ENCODE measurements at places on chromosomes 4 and X.
A peak's percentile ranks its signal among the peaks of the same experiment; 100 is the strongest.

DNA sequence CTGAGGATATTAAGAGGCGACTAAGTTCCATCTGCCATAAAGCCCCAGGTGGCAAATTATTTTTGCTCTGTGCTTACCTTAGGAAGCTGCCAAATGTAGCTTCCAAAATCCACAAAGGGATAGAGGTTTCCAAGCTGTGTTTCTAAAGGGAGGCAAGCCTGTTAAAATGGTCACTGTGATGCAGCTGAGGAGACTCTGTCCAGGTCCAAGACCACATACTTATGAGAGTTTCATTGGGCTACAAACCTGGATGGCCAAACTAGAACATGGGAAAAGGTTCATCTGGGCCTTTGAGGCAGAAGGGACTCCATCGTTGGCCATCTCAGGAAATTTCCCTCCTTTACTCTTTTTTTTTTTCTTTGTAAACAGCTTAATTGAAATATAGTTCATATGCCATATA, 306.9 kb upstream of the FGF13 start:
- no peak for DNase-seq

GRCh38 chrX:104669063-104669462, 103.1 kb downstream of the IL1RAPL2 start:
- no peak for DNase-seq

- DNase-seq = no peak
Measured at GRCh38 chrX:15206306-15206705, 63.6 kb downstream of the ASB9 start.

DNA sequence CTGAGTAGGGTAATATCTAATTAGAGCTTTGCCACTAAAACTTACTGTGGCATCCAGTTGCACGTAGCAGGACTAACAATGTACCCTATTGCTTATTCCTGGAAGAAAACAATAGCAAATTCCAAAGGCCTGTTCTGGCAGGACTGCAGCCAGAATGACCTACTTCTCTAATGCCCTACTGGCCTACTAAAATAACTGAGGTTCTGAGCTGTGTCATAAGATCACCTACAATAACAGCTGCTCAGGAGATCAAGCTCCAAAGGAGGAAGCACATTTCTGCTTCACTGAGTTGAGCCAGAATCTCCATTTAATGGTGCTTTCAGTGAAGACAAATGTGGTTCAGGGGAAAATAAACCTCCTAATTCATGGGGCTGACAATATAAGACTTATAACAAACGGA, 42.2 kb upstream of the CXCL8 start:
- no peak for DNase-seq

DNA sequence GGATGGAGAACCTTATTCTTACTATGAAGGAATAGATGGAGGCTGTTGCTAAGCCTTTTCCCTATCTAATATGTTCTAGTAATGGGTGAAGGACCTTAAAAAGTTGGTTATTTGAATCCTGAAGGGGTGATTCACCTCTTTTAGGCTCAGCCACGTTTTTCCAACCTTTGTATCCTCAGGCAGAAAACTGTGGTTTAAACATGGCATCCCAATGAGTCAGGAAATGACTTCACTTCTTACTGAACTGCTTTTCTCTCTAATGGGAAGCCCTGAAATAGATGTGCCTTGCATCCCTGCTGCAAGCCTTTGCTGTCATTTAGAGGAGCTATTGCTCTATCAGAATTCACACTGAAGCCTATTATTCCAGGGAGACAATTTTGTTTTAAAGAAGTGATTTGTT, 191.0 kb upstream of the ARX start:
- no peak for DNase-seq

DNA sequence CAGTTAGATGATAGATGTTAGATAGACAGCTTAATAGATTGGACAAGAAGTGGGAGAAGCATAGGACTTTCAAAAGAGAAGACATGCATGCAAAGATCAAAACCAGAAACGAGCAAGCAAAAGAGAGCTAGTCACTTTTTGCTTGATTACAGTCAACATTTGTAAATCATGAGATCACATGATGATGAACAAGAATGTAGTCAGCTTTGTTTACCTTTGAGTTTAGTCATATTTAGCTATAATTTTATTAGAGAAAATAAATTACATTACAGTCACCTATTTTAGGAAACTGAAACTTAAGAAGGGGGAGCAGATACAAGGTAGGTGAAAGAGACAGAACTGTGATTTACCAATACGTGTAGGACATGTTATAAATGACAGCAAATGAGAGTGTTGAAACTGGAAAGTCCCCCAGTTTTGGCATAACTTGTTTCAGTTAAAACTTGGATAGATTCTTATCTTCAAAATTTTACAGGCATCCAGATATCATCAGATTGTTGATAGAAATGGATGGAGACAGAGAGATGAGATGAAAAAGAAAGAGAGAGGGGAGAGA, 1083.1 kb upstream of the PCDH10 start:
- DNase-seq = no peak

DNA sequence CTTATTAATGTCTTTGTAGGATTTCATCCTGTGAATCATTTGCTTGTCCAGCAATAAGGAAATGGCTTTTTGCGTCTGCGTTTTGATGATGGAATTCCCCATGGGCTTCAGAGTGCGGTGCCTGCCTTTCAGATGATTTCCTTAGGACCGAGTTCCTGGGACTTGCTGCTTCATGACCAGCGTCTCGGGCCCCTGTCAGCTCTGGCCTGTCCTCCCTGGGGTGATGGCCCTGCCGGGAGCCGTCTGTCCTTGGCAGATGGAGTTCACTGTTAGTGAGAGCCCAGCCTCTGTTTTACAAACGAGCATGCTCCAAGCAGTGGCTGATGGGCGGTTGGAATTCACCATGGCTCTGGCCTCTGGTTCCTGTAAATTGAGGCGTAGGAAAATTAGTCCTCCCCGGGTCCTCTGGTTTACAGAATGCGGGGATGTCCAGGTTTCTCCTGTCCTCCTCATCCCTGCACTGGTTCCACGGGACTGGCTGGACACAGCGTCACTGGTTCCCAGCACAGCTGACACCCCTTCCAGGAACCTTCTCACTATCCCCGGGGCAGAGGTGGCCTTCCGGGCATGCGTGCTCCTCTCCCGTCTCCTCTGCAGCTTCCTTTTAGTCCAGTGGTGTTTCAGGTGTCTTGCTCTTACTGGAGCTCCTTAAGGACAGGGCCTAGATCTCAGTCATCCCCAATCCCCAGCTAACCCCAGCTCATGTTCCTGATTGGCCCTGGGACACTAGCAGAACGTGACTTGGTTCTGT, 34.9 kb downstream of the TBC1D14 start:
- DNase-seq = no peak

- no peak for DNase-seq
Measured at GRCh38 chr4:95505151-95505550, 43.6 kb downstream of the UNC5C start.

DNA sequence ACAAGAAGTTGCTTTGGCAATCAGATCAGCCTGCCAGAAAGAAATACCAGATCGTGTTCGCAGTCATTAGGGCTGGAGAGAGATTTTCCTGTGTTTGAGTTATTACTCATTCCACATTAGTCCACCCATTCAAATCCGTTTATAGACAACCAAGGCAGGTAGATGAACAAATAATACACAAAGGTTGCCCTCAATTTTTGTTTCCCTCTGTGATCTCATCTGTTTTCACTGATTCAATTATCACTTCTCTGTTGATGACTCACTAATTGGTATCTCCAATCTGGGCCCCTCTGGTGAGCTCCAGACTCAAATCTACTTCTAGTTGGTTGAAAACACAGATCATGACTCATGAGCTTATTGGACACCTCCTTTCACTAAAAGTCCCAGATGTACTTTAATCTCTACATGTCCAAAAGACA, 54.5 kb downstream of the CHM start:
- DNase-seq = no peak

GRCh38 chr4:115575851-115576250, 462.4 kb upstream of the NDST4 start:
- no peak for DNase-seq

DNA sequence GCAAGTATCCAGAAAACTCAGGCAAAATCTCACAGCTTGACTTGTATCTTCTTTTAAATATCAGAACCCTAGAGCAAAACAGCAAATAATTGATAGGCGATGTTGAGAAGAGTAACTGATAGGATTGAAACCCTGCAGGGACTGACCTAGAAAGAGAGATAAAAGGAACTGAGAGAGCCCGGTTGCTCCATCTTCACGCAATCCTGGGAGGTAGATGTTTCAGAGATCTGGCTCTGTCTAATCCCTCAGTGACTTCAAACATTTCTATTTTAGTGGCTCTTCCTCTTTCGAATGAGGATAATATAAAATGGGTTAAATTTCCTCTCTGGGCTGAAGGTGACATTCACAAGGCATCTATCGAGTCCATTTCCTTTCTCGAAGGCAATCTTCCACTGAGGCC, 39.3 kb upstream of the RPL34 start:
- no peak for DNase-seq

DNA sequence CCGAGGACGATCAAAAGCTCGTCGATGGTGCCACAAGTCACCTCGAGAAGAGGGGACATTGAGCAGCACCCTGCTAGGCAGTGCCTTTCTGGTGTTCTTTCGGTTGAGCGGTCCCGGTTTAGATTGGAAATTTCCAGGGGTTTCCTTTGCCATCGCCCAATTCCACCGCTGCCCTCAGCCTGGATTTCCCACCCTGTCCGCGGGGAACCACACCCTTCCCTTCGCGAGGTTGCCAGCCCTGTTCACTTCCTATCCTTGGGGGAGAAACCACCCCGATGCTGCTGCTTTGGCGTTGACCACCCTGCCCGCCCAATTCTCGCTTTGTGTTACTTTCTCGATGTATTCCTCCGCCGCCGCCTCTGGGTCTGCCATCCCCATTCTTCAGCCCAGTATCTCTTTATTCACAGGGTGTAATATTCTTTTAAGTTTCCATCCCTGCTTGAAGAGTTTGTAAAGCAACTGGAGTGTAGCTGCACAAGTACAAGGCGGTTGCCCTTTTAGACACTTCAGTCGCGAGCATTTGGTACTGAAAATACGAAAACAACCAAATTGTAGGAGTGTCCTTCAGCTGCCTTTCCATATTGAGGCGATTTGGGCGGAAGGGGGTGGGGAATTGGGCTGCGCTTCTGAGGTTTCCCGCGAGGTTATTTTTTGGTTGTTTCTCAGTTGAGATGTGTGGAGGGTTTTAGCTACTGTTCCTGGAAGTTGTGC, 1.1 kb downstream of the OGT start:
- peak; percentile 3 for DNase-seq

DNA sequence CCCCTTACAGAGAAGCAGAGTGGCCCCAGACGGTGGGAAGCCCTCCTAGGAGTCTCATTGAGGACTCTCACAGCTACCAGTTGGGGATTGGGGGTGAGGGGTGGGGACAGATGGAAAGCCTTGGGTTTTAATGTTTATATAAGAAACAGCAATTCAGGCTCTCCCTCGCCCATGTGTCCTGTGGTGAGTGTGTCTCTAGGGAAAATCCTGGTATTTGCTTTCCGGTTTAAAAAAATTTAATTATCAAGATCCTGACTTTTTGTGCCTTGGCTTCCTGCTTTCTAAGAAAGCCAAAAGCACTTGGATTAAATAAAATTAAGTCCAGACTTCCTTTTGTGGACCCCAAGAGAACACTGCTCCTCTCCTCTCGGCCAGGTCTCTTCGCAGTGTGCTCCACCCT, 93.8 kb downstream of the SOWAHB start:
- DNase-seq = no peak

GRCh38 chrX:110722135-110722534, 73.5 kb downstream of the CHRDL1 start:
- DNase-seq = no peak

DNA sequence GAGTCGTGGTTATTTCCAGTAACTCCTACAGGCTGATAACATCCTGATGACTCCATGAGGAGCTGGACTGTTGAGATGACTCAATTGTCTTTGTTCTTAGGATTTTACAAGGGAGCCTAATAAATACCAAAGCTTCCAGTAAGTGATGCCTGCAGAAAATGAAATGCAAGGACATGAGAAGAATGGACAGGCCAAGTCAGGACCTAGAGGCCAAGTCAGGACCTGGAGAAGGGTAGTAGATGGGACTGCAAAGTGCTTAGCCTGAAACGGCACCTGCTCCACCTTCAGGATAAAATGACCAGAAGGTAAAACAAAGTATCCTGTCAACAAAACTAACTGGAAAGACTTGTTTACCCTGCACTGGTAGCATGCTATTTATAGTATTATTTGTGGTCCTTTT, 6.4 kb upstream of the SLC10A6 start:
- DNase-seq = no peak

DNA sequence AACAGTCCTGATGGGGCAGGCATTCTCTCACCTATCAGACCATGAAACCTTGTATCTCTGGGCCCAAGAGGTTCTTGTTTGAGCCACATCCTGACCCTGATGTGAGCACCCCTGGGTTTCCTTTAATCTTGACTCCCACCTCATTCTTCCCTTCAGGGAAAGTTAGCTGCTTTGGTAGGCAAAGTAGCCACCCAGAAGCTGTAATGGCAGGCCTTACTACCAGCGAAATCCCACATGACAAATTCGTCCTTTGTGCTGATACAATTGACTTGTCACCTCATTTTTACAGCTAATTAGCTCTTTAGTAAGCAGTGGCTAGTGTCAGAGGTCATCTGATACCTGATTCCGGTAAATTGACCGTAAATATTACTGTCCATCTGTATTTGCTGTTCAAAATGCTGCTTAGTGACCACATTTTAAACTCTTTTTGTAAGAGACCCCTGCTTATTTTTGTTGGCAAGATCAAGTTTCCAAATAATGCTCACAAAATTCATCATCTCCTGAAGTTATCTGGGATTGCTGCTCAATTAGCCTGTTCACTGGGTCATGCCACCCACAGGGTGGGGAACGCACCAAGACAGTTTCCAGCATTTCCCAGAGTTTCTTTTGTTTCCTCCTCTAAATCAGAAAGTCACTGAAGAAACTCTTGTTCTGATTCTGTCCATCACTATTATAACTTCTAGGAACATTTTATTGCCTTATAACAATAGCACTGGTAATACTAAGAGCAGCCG, 329.7 kb downstream of the GPAT3 start:
- no peak for DNase-seq

DNA sequence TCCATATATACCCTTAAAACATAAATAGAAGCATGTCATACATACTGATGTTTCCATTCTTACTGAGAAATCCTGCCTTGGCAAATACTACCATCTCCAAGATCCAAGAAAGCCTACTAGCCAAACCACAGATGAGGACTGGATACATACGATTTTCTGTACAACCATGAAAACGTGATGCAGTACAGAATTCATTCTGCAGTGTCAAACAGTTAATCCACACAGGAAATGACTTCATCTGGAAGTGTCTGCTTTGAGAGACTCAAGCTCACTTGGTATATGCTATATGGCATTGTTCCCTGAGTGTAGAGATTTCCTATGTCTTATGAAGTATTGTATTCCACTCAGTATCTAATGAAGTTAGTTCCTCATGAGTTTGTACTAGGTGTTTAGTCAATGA, 94.3 kb downstream of the CT47B1 start:
- no peak for DNase-seq

GRCh38 chrX:123449335-123449734, 265.3 kb downstream of the GRIA3 start:
- DNase-seq = no peak

GRCh38 chr4:3193531-3194203, 55.3 kb upstream of the MSANTD1 start:
- DNase-seq = no peak

GRCh38 chr4:6169239-6169638, 31.1 kb downstream of the JAKMIP1 start:
- DNase-seq = no peak

- DNase-seq = no peak
Measured at GRCh38 chr4:22762548-22762947, 69.8 kb downstream of the GBA3 start.

- DNase-seq = no peak
Measured at GRCh38 chrX:41596596-41596995, 92.2 kb upstream of the GPR34 start.
